Suppressor macrophage treated with lipopolysaccharide for 1 hour (primary cell): ENCODE measurements at places on chromosomes 13 and 19.
A peak's percentile ranks its signal among the peaks of the same experiment; 100 is the strongest.

GRCh38 chr13:87078947-87079795 is 592.0 kb upstream of the SLITRK5 start:
- DNase-seq, result no peak

GRCh38 chr13:35469806-35470525 is 6.5 kb downstream of the MAB21L1 start:
- DNase-seq, result no peak

GRCh38 chr13:87497426-87497825 is 173.7 kb upstream of the SLITRK5 start:
- DNase-seq, result no peak

- no peak for DNase-seq
Measured at GRCh38 chr13:101639711-101640110, 187.2 kb downstream of the ITGBL1 start.

GRCh38 chr13:61170856-61171255 is 244.8 kb downstream of the PCDH20 start:
- no peak for DNase-seq

- DNase-seq, result no peak
Measured at GRCh38 chr13:73073050-73073449, 14.2 kb downstream of the KLF5 start.

- no peak for DNase-seq
Measured at GRCh38 chr13:111555268-111555808, 234.9 kb downstream of the TEX29 start.

DNA sequence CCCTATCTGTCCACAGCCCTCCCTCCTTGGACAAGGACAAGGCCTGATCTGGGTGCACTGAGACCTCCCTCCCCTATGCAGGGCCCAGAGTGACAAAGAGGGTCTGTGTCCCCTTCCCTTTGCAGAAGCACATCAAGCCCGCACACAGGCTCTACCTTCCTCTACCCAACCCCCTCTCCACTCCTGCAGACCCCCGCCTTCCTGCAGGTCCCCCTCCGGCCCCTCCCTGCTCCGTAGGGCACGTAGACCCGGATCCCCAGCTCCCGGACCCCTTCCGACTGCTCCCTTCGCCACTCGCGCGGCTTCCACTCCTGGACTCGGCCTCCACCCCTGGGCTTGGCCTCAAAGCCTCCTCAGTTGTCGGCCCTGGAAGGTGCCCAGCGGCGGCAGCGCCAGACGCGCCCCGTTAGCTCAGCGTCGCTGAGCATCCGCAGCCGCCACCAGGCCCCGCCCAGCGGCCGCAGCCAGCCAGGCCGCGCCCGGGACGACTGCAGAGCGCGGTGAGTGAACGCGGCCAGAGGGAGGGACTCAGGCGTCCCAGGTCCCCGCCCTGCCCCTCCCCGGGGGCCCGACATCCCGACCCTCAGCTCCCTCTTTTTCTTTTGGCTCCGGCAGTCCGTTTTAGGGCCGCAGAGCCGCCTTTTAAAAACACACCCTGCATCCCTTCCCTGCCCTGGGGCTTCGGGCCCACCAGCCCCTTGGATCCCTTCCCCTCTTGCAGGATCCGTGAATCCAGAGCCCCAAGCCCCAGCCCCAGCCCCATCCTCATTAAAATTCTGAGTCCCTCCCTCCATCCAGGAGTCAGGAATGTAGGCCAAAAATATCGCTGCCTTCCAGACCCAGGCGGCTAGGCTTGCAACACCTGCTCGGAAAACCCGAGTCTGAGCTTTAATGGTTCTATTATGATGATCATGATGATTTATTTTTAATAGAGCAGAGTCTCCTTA is 1.5 kb upstream of the MYADM start:
- peak; percentile 62 for DNase-seq

DNA sequence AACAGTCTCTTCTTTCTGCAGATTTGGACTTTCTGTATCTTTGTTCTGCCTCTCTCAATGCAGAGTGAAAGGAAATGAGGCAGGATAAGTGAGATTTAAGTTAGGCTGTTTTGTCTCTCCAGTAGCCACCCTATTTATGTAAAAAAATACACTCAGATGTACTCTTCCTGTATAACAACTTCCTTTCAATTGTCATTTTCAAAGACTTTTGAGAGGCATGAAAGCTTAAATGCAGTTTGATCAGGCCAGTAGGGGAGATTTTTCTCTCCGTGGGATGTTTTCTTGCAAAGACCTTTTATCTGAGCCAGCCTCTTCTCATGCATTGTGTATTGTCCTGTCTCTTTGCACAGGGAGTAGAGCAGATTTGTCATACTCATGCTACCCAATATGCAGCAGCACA is 166.8 kb downstream of the SLITRK5 start:
- DNase-seq, result no peak
